ENCODE measurements at places on chromosomes 13 and 19.
A peak's percentile ranks its signal among the peaks of the same experiment; 100 is the strongest.

- DNase-seq, result no peak
Measured at GRCh38 chr13:45258334-45258675, 57.5 kb upstream of the KCTD4 start.

DNA sequence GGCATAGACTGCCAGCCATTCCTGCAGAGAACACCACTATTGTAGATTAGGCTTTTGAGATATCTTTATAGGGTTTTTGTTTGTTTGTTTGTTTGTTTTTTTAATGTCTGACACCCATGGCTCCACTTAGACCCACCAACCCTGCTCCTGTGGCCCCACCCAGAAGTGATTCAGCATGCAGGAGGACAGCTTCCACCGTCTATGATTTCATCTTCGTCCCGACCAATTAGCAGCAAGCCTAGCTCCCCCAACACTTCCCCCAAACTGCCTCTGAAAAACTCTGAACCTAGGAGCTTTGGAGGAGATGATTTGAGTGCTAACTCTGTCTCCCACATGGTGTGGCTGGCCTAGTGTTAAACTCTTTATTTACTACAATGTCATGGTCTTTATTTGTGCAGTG, 108.3 kb upstream of the RXFP2 start:
- DNase-seq, result no peak

GRCh38 chr19:44585371-44586133, 27.8 kb upstream of the IGSF23 start:
- no peak for DNase-seq

- no peak for DNase-seq
Measured at GRCh38 chr13:94413598-94413944, 65.9 kb downstream of the DCT start.

GRCh38 chr13:42814868-42815267, 33.5 kb downstream of the FAM216B start:
- no peak for DNase-seq

GRCh38 chr13:28792992-28793391, 27.1 kb upstream of the MTUS2 start:
- DNase-seq, result no peak

DNA sequence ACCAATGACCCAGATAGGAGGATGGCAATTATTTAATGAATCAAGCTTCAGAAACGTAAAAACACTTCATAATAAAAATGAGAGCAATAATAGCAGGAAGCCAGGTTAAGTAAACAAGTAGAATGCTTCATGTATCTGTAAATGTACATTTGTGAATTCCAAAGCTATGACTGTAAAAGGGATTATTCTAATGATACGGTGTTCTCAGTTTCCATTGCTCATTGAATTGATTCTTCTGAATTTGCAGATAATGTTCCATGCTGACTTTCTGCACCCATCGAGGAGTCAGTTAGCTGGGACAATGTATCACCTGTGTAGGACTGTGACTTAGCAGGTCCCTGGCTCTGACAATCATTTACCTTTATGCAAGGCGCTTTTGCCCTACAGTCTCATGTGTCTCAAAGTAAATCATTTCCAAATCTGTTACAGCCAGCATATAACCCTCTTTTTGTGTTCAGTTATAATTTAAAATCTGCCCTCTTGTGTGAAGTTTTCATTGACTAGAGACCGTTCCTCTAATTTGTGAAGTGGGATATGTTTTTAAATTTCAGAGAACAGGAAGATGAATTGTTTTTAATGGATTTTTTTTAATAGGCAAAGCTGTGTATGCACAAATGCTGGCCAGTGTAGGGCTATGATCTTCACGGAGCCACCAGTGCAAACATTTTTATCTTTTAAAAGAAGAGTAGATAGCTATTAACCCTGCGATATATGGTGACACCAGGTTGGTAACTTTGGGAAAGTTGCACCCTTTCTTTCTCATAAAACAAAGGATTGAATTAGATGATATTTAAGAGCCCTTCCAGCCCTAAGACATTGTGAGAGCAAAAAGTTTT, 267.1 kb downstream of the KLF5 start:
- no peak for DNase-seq

- DNase-seq, result peak; percentile 24
Measured at GRCh38 chr13:114143806-114144605, 11.6 kb upstream of the RASA3 start.

GRCh38 chr19:57689750-57690149, 8.0 kb downstream of the ZNF551 start:
- DNase-seq, result no peak

DNA sequence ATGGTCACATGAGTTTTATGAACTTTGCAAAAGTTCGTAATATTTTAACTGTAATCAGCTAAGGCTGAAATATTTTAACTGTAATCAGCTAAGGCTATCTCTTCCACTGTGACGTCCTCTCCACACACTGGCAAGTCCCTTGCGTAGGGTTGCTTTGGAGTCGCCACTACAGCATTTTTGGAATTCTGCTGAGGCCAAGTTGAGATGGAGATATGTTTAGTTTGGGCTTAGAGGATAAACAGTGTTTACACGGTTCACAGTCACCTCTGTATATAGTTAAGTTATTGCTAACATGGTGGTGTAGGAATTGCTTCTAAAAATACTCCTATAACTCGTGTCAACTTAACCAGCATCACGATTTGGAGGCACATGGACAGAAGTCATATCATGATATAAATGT, 143.6 kb upstream of the SERP2 start:
- no peak for DNase-seq

DNA sequence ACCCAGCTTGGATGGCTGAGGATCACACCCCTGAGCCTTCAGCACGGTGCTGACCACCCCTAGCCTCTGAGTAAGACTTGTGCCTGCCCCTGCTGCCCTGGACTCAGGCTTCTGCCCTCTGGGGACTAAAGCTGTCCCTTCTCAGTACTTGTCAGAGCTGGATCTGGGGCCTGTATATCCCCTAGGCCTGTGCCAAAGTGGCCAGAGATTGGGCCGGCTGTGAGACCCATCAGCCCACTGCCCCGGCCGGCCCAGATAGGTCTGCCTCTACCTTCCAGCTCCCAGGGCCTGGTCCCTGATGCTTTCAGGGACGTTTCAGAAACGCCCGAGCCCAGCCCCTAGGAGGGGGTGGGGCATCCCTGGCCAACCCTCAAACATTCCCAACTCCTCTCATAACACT, 137.8 kb downstream of the ZDHHC20 start:
- no peak for DNase-seq

- no peak for DNase-seq
Measured at GRCh38 chr13:31910633-31911032, 120.9 kb upstream of the FRY start.

GRCh38 chr19:1653300-1653628, 849 bp upstream of the TCF3 start:
- no peak for DNase-seq

GRCh38 chr13:27961227-27962085, 7.7 kb downstream of the CDX2 start:
- no peak for DNase-seq

GRCh38 chr19:16297575-16298178, 26.9 kb upstream of the KLF2 start:
- DNase-seq, result no peak

DNA sequence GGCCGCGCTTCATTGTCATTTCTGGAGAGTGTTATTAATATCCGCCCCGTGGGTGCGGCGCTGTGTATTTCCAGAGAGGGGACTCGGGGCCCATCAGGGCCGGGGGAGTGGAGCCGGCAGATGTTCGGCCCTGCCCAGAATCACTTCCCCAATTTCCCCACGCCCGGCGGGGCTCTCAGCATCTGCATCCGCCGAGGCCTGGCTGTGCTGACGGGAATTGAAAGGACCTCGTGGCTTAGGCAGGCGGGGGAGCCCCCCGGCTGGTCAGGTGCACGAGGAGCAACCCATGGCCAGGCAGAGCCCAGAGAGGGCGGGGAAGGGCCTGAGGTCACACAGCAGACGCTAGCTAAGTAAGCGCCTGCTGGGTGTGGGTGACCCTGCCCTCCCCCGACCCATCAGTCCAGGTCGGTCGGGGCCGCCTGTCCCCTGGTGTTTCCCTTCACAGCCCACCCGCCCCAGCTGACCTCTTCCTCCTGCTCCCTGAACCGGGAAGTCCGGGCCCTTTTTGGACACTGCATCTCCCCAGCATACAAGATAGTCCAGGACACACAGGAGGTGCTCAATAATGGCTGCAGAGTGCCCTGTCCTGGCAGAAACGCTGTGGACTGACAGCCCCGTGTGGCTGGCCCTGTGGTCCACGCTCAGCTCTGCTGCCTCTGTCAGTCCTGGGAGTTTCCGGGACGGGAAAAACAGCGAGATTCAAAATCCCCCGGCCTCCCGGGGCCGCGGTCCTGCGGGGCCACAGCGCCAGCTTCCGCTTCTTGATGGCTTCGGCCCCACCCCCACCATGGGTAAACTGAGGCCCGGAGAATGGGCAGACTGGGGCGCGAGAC, 22.1 kb downstream of the ARID3A start:
- DNase-seq, result peak; percentile 75

DNA sequence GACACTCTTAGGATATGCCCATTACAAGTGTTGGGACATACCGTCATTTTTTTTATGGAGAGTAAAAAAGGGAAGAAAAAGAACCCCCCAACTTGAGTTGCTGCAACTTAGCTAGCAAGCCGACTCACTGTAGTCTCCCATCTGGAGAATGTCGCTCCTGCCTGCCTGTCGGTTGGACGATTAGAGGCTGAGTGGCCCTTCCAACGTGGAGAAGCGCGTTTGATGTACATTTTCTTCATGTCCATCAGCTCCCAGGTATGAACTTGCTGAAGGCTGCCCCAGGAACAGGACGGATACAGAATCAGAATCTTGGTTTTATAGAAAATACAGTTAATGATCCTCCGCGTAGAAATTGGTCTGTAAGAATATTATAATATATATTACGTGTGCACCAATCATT, 189.0 kb upstream of the SOX1 start:
- DNase-seq, result no peak

GRCh38 chr19:38877781-38878574, at the start of gene RINL:
TSS of gene RINL (minus strand) at chr19:38878275. CDS start at chr19:38876742, 1,533 bp downstream.
- DNase-seq, result peak; percentile 53

DNA sequence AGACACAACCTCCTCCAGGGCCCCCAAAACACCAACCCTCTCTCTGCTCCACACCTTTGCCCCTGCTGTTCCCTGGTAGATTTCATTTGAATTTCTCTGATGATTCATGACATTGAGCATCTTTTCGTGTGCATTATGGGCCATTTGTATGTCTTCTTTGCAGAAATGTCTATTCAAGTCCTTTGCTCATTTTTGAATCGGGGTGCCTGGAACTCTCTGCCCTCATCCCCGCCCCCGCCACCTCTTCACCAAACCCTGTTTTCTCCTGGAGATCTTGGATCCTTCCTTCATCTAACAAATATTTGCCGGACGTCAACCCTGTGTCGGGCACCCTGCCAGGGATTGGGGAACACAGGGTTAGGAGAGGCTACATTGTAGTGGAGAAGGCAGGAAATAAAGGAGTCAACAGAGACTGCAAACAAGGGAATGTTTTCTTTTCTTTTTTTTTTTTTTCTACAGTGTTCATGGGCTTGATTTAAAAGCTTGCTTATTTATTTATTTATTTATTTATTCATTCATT, 25.5 kb upstream of the SLC1A5 start:
- peak; percentile 45 for DNase-seq

- no peak for DNase-seq
Measured at GRCh38 chr19:9296336-9296735, 13.3 kb downstream of the ZNF699 start.

- DNase-seq, result no peak
Measured at GRCh38 chr19:32661318-32661717, 13.7 kb downstream of the ANKRD27 start.

DNA sequence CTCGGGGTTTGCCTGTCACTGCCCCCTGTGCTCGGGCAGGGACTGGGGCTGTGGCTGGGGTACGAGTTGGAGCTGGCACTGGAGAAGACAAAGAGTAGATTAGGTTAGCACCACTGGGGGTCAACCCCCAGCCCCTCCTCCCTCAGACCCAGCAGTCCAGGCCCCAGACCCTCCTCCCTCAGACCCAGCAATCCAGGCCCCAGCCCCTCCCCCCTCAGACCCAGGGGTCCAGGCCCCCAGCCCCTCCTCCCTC, 19.1 kb downstream of the ZNF575 start:
- no peak for DNase-seq

- no peak for DNase-seq
Measured at GRCh38 chr13:91725646-91726045, 327.2 kb downstream of the GPC5 start.

- DNase-seq, result peak; percentile 17
Measured at GRCh38 chr19:3966051-3967017, 4.6 kb downstream of the DAPK3 start.

- no peak for DNase-seq
Measured at GRCh38 chr13:40780822-40781401, 8.5 kb upstream of the SLC25A15 start.

DNA sequence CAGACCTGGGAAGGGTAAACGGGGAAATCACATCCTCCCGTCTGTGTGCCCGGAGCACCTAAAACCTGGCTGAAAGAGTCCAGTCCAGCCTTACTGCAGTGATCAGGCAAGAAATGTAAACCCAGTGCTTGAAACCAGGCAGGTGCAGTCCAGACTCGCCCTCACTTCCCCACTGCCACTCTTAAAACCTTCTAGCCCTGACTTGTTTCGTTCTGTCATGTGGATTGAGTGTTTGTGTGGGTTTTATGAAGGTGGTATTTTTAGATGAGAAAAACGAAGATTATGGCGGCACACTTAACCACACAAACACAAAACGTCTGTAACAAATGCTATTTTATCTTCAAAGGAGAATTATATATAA, 839 bp upstream of the CKAP2 start:
- peak; percentile 21 for DNase-seq

- no peak for DNase-seq
Measured at GRCh38 chr13:44434766-44435141, 61.1 kb downstream of the SERP2 start.

- DNase-seq, result no peak
Measured at GRCh38 chr13:84677836-84678235, 795.6 kb upstream of the SLITRK1 start.

DNA sequence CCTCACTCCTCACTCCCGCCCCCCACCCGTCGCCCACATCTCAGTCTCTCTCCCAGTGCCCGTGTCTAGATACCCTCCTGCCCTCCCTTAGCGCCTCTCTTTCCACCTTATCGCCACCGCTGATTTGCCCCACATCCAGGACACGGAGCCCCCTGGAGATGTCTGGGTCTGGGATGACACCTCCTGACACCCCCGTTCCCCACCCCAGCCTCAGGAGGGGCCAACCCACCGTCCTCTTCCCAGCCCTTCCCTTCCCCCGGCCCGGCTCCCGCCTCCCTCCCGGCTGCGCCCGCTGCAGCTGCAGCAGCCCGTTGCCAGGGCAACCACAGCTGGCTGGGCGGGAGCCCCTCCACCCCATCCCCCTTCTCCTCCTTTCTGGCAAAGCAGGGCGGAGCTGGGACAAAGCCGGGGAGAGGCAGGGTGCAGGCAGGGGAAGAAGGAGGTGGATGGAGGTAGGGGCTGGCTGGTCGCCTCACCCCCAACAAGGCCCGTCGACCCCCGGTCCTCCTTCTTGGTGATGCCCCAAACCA, 13.5 kb downstream of the DPF1 start:
- DNase-seq, result peak; percentile 95

GRCh38 chr19:45895519-45895972, 6.9 kb downstream of the MYPOP start:
- DNase-seq, result no peak

GRCh38 chr13:45372189-45373161, 31.5 kb upstream of the TPT1 start:
- DNase-seq, result no peak

Measured in femur (tissue), 1 donor.